ENCODE measurements at places on chromosomes 7 and 10.

DNA sequence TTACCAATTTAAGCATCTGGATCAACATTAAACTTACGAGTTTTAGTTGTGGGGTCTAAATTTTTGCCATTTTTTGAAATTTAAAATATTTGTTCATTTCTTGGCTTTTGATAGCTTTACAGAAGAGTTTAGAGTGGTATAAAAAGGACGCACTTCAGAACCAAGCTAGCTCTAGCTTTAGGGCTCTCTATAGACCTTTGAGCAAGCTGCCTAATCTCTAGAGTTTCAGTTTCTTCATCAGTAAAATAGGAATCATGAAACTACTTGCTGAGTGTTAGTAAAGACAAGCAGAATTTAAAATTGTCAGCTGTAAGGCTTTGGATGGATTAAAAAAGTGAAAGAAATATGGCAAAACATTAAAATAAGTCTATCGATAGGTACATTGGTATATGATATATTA is 266.5 kb downstream of the IPMK start:
- DNase-seq, result no peak

GRCh38 chr10:117367718-117368117 is 7.5 kb downstream of the PDZD8 start:
- DNase-seq, result no peak

- no peak for DNase-seq
Measured at GRCh38 chr7:80307227-80307856, 172.7 kb downstream of the GNAI1 start.

DNA sequence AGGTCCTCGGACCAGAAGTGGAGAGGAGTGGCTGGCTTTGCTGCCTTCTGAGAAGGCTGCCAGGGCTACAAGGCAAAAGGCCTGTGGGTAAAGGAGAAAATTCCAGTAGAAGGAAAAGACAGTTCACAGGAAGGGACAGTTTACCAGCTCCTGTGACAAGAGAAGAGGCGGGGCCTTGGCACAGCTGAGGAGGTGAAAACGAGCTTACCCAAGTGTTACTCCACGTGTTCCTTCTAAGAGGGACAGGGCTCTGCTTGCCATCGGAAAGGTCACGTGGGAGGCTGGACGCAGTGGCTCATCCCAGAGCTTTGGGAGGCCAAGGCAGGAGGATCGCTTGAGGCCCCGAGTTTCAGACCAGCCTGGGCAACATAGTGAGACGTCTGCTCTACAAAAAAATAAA is 129.4 kb upstream of the ZNF746 start:
- DNase-seq, result no peak

- no peak for DNase-seq
Measured at GRCh38 chr7:134041477-134041876, 85.7 kb upstream of the LRGUK start.

GRCh38 chr10:26622891-26623290 is 74.6 kb upstream of the PDSS1 start:
- DNase-seq, result no peak

- no peak for DNase-seq
Measured at GRCh38 chr7:102004229-102004628, 186.8 kb downstream of the CUX1 start.

- no peak for DNase-seq
Measured at GRCh38 chr10:86799188-86799845, 42.9 kb downstream of the BMPR1A start.

GRCh38 chr10:4670737-4671136 is 155.3 kb upstream of the AKR1E2 start:
- DNase-seq, result no peak

Measured in suppressor macrophage (primary cell).